ENCODE measurements at places on chromosomes 4 and X.

DNA sequence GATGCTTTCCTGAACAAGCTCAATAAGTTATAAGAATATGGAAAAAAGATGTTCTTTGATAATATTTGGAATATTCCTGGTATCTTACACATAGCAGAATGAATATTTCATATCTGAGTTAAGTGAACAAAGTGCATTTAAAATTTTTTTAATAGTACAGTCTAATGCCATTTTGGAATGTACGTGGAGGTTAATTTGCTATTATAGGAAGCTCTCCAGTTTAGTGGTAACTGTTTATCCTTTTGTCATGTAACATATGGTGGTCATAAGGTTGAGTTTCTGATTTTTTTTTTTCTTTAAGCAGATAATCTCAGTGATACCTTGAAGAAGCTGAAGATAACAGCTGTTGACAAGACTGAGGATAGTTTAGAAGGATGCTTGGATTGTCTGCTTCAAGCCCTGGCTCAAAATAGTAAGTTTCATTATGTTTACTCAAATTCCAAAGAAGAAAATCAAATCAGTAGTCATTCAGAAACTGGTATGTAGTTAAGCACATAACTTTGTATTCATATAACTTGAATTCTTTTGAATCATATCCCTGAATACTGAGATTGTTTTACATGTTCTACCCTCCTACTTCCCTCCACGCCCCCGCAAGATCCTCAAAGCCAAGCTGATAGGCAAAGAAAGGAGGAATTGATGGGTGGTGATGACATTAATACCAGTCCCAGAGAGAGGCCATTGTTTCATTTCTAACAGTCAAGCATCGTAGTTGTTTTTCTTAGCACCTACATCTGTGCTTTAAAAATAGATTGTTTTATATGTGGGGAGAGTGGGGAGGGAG is 32.1 kb downstream of the RAP1GDS1 start:
- DNase-seq: no peak

DNA sequence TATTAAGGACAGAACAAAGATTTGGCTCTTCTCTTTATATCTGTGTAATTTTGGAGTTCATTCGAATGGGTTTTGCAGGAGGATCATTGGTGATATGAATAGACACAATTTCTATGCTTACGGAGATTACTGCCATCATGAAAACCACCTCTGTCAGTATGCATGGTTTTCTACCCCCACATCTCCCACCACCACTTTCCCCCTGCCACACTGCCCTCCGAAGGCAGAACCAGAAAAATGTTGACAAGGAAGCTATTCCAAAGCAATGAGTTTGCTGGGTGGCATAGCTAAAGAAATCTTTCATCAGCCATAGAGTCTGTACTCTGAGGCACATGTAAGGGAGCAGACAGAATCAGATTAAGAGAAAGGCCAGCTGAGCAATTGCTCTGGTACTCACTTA is 567.3 kb upstream of the ACTRT1 start:
- DNase-seq: no peak

DNA sequence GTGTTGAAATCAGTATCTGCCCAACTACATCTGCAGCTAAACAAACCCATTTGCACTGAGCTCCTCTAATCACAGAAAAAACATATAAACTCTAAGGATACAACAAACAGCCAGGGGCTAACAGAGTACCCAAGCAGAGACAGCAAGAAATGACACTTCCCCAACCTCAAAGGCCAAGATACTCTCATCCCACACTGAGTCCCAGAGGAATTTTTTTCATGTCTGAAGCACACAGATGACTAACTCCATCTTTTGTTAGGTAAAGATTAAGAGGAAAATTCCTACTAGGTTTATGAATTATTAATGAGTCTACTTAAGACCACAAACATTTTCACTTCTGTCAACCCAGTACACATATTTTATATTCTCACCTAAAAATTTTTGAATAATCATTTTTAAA is 31.6 kb downstream of the SEPSECS start:
- no peak for DNase-seq

DNA sequence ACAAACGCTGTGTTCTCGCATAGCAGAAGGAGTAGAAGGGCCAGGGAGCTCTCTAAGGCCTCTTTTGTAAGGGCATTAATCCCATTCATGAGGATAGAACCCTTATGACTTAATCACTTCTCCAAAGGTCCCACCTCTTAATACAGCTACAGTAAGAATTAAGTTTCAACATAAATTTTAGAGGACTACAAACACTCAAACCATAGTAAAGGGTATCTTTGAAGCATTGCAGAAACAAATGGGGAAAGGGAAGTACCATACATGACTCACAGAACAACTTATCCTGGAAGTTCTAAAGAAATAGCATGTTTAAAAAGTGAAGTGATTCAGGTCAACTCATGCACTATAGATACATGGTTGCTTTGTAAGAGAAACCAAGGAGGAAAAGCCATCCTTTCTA is 680.8 kb downstream of the RPA4 start:
- DNase-seq: no peak

GRCh38 chr4:102554482-102554881 is 53.3 kb downstream of the NFKB1 start:
- no peak for DNase-seq

DNA sequence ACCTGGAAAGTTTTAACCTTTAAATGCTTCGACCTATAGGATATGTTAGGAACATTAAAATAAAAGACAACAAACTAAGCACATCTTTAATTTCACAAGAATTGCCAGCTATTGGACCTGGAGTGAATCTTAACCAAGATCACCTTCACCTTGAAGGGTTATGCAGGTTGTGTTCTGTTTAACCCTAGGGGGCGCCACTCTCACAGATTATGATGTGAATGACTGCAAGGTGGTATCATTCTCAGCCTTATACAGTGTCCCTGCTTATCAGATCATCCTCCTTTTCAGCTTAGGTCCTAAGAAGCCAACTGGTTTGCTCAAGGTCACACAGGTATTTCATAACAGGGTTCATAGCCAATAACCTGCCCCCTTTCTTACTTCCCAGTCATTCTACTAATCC is 23.5 kb downstream of the INTS6L start:
- DNase-seq: no peak
